ENCODE measurements at places on chromosomes 1 and 21. TPM values are rescaled to one million over a fixed set of nuclear protein-coding genes. Genes with fewer than 3 reads are reported as not detected.

The KIF14 gene
- total RNA-seq = 25.5 TPM

The OVAAL gene
- total RNA-seq = not detected

GRCh38 chr1:146032631-146033219 is 11.2 kb upstream of the HJV start:
- peak; percentile 77 for DNase-seq

GRCh38 chr21:46048926-46049889 is 48.7 kb upstream of the COL6A2 start:
- peak; percentile 97 for DNase-seq
